ENCODE measurements at places on chromosomes 3 and 15. TPM values are rescaled to one million over a fixed set of nuclear protein-coding genes. Genes with fewer than 3 reads are reported as not detected.

GRCh38 chr3:117660941-117661817, 951.6 kb downstream of the TUSC7 start:
- no peaks in the 10 kb centered on the region for H3K27me3 ChIP-seq
- peak overlapping the region; percentile 65 for H3K27ac ChIP-seq
- peaks cover 3% of the 10 kb centered on the region for H3K4me1 ChIP-seq
- DNase-seq: peak; percentile 92

DNA sequence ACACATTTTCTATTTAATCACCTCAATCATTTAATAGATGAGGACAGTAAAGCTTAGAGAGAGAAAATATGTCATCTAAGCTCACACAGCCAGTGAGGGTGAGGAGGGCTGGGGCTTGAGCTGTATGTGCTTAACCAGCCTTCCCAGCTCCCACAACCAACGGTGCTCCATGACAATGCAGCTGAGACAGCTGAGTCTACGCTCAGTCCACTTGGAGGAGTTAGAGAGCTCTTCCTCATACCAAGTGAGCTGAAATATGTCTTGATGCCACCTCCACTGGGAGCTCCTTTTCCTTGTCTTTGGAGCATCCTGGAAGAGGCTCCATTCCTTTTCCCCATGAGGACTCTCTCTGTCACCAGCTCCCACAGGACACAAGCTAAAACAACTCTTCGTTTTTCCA, 9.3 kb downstream of the HOMER2 start:
- H3K4me3 ChIP-seq: no peak overlapping the region
- H3K27ac ChIP-seq: no peak overlapping the region
- no peaks in the 10 kb centered on the region for H3K4me1 ChIP-seq
- no peaks in the 10 kb centered on the region for H3K36me3 ChIP-seq
- no peaks in the 10 kb centered on the region for H3K27me3 ChIP-seq

DNA sequence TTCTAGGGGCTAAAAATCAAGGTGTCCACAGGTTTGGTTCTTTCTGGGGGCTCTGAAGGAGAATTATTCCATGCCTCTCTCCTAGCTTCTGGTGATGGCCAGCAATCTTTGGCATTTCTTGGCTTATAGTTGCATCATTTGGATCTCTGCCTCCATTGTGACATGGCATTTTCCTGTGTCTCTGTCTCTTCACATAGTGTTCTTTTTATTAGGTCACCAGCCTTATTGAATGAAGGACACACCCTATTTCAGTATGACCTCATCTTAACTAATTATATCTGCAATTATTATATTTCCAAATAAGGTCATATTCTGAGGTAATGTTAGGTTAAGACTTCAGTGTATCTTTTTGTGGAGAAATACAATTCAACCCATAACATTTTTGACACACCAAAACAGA, 3.2 kb upstream of the GBE1 start:
- H3K4me3 ChIP-seq: no peak overlapping the region
- DNase-seq: no peak
- no peaks in the 10 kb centered on the region for H3K27me3 ChIP-seq
- no peaks in the 10 kb centered on the region for H3K4me1 ChIP-seq
- no peak overlapping the region for H3K27ac ChIP-seq

- H3K27me3 ChIP-seq: no peaks in the 10 kb centered on the region
- no peaks in the 10 kb centered on the region for H3K36me3 ChIP-seq
- H3K4me1 ChIP-seq: peaks cover 2% of the 10 kb centered on the region
- no peak overlapping the region for H3K27ac ChIP-seq
- DNase-seq: no peak
- no peak overlapping the region for H3K4me3 ChIP-seq
Observed at GRCh38 chr3:101170062-101170771, 150.2 kb downstream of the IMPG2 start.

The LRRC15 gene
- 0.58 TPM for polyA plus RNA-seq

The MAGEL2 gene
- polyA plus RNA-seq: not detected

Data from fibroblast of lung (primary cell).